NCI-H1048 (cell line): ENCODE measurements at places on chromosomes 4 and X.

DNA sequence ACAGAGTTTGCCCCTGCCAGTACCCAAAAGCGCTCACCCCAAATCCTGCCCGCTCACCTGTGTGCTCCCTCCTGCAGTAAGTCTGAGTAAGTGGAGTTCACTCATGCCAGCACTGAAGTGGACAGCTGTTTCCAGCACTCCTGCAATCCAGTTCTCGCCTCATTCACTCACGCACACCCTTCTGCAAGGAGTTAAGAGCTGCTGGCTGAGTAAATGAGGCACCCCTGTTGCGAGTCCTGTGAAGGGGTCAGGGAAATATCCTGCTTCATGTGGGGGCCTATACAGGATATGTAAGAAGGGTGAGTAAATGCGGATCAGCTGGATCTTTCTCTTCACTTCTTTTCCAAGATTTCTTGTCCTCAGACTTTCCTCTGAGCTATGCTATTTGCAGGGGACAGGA, 23.5 kb downstream of the CXCL8 start:
- DNase-seq, result no peak

- DNase-seq, result no peak
These were observed 493.9 kb downstream of the CCSER1 start for GRCh38 chr4:90621080-90621479.

DNA sequence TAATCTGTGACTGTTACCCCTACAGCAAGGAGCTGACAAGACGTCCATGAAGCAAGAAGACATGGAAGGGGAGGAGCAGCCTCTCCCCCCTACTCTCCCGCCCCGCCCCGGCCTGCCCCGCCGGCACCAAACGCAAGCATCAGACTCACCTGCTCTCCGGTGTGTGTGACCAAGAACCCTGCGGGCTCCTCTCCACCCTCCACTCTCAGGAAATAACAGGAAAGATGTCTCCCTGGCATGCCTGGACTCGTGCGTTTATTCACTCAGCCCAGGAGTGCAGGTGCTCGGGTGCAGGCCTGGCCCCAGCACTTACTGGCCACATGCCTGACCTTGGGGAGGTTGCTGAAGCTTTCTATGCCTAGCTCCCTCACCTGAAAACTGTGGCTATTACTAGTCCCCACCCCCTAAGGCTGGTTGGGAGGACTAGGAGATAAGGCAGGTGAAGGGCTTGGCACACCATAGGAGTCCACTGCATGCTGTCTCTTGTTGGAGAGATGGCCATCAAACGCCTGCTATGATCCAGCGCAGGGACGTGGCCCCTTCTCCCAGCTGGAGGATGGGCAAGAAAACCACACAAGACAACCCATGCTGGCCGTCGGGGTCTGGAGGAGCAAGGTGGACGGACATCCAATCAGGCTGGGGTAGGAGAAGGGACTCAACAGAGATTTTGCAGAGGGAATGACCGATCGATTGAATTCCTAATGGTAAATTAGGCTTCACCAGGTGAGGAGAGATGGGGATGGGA, 34.9 kb upstream of the CLDN24 start:
- DNase-seq, result no peak

GRCh38 chr4:133624744-133625143, 475.6 kb downstream of the PCDH10 start:
- no peak for DNase-seq

GRCh38 chr4:88275516-88275915, 8.8 kb downstream of the PPM1K start:
- no peak for DNase-seq

- no peak for DNase-seq
These were observed 33.2 kb downstream of the PCGF3 start for GRCh38 chr4:738781-739280.

GRCh38 chrX:71067712-71068043, 456 bp downstream of the SNX12 start:
- no peak for DNase-seq

- DNase-seq, result no peak
These were observed 26.2 kb upstream of the USP46 start for GRCh38 chr4:52685316-52685715.

DNA sequence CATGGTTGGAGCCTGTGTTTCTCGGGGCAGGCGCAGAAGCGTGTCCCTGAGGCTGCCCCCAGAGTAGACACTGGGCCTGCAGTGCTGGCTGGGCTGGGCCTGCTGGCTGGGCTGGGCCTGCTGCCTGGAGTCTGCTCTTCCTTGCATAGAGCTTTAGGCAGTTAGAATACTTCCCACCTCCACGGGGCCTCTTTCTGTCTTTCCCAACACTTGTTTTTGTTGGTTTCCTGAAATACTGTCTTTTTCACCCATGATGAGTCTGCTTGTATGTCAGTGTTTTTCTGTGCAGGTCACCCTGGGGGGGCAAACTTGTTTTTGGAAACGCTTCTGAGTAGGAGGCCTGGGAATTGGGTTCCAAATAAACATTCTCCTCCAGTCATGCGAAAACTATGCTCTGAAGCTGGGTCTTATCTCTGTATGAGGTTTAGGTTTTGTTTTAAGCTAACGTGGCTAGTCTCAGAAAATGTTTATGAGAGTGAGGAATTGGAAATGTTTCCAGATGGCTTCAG, 32.2 kb downstream of the TRMT44 start:
- DNase-seq, result no peak

- DNase-seq, result no peak
These were observed 33.7 kb downstream of the SRPX2 start for GRCh38 chrX:100677611-100678181.
